SHP77 treated with DMSO at 0.1 percent for 48 hours (cell line): ENCODE measurements at places on chromosomes 1 and 21.

DNA sequence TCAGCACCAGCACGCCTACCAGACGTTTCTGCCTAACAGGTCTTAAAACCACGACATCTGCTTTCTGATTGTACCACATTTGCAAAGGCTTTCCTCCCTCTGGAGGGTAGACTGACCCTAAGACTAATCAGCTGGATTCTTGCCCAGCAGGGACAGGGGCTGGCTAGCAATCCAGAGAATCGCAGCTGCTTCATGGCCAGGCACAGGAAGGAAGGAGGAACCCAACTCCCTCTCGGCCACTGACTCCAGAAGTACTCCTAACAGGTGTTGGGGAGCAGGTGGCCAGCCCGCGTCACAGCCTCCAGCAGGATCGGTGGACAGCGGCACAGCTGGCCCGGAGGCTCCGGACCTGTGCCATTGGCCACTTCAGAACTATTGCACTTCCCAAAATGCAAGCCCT, 180.8 kb downstream of the NPHP4 start:
- peak; percentile 53 for DNase-seq

GRCh38 chr1:89993541-89993940, 1.4 kb upstream of the ZNF326 start:
- no peak for DNase-seq

GRCh38 chr1:230864441-230864840, 3.9 kb downstream of the C1orf198 start:
- no peak for DNase-seq

DNA sequence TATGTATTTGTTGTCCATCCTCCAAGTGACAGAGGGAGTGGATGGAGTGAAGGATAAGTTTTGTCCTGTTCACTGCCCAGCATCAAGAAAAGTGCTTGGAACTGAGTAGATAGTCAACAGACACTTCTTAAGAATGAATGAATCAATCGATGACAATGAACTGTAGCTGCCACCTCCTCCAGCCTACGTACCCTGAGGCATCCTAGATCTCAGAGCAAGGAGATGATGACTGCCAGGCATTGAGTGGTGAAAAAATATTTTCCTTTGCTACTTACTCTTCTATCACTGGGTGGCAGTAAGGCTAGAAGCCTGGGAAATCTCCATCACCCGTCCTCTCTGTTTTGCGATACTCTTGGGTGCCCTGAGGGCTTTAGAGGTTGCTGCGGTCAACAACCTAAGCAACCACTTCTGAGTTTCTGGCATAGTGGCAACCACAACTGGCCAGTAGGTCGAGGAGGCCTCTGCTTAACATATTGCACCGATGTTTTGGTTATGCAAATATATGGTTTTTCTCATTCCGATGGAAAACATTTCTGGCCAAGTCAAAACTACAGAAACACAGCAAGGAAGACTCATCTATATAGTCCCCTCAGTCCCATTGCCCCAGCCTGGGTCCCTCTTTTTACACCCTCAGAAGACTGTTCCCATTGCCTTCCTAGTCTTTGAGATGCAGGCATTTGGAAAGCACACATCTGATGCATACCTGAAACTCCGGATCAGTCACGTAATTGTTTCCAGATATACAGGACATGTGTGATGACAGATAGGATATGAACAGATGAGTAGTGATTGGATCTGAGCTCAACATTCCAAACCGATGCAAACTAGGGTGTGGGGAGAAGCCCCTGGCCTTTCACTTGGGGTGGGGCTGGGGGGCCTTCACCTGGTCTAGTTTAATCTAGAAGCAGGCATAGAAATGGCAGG, 136.8 kb downstream of the RUNX1 start:
- DNase-seq: no peak

DNA sequence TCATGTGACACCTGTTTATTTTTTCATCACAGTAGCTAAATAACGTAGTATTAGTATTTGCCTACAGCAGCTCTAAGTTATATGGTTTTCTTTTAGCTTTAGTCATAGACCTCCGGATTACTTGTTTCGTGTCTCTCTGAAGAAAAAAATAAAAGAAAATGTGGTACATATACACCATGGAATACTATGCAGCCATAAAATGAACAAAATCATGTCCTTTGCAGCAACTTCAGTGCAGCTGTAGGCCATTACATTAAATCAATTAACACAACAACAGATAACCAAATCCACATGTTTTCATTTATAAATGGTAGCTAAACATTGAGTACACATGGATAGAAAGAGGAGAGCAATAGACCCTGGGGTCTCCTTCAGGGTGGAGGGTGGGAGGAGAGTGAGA, 142.7 kb downstream of the MAGI3 start:
- no peak for DNase-seq

GRCh38 chr21:44539991-44540666, at the start of gene KRTAP10-1:
TSS of gene KRTAP10-1 (minus strand) at chr21:44540195. CDS start at chr21:44540150, 45 bp downstream.
- DNase-seq: no peak

- no peak for DNase-seq
These were observed 13.9 kb downstream of the SNIP1 start for GRCh38 chr1:37540036-37540785.

DNA sequence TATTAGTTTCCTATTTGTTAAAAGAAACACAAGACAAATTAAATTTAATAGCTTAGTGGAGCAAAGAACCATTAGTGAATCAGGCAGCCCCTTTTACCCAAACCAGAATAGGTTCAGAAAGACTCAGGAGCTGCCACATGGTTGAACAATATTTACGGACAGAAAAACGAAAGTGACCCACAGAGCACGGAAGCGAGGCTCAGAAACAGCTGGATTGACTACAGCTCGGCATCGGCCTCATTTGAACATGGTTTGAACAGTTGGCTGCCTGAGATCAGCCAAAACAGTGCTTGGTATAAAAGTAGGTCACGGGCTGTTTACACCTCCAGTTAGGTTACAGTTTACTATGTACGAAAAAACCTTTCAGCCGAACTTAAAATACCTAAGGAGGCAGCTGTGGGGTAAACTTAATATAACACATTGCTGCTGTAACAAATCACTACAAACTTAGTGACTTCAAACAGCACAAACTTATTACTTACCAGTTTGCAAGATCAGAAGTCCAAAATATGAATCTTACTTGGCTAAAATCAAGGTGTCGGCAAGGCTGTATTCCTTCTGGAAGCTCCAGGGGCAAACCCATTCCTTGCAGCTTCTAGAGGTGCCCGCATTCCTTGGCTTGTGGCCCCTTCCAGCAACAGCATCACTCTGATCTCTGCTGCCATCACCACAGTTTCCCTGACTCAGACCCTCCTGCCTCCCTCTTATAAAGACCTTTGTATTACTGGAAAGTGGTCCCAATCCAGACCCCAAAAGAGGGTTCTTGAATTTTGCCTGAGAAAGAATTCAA, 11.8 kb downstream of the PADI4 start:
- no peak for DNase-seq

DNA sequence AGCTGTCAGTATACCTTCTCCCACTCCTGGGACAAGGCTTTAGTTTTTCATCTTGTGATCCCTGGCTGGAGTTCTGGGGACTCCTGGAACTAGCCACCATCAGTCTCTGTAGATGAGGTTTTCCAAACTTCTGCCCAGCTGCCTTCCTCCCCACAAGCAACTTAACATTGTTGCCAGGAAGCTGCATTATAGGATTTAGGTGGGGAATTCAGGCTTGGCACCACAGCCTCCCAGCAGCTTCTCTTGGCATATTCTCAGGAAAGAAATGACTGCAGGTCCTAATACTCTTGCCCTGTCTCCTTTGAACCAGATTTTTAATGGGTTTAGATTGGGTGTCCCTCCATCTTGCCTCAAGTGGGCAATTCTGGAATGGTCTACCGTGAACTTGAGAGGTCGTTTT, 18.6 kb upstream of the KCNQ4 start:
- no peak for DNase-seq

DNA sequence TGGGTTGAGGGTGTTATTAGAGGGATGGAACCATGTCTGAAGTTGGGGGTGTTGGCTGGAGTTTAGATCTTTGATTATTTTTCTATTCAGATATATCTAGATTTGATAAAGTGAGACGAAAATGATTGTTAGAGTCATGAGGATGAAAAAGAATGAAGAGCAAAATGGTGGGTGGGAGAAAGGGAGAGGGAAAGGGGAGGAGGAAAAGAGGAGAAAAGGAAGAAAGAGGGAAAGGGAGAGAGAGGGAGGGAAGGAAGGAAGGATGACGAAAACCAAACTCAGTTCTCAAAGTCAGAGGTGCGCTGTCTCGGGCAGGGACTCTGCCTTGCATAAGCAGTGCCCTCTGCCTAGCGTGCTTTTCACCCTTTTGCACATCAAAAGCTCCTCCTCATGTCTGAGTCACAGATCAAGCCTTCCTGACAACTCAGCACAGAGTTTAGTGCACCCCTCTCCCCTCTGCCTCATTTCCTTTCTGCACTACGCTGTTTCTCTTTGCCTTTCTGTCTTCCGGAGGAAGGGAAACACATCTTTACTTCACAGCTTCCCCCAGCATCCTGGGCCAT, 225.8 kb upstream of the PROX1 start:
- DNase-seq: no peak

DNA sequence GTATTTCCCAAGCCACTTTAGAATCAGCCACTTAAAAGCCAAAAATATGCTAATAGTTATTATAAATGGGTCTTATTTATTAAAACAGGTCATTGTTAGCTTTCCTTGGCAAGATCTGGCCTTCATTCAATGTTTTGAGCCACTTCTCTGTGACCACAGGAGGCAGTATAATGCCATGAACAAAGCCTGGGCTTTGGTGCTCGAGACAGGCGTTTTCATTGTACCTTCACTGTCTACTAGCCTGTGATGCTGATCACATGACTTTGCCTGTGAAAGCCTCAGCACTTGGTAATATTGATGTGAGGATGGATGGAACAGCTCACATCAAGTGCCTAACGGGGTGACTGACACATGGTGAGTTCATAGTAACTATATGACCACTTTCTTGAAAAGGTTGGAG, 217.0 kb downstream of the RWDD3 start:
- DNase-seq: no peak

GRCh38 chr1:177310326-177310725, 139.6 kb downstream of the BRINP2 start:
- no peak for DNase-seq

- no peak for DNase-seq
These were observed at the start of gene HLX for GRCh38 chr1:220879076-220879508. TSS of gene HLX (plus strand) at chr1:220879443. CDS start at chr1:220879858, 415 bp downstream.

DNA sequence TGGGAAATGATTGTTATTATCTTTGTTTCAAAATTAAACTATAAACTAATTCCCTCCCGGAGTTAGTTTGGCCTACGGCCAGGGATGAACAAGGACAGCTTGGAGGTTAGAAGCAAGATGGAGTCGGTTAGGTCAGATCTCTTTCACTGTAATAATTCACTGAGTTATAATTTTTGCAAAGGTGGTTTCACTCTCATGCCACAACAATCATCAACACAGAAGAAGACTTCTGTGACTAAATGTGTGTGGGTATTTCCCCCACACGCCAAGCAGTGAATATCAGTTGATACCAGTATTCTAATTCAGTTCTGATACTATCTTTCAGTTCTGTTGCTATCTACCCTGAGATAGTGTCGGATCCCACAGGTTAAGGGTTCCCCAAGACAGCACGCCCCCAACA, 215.1 kb downstream of the S1PR1 start:
- no peak for DNase-seq
